CD4-positive, alpha-beta T cell treated with Interleukin-15 for 4 hours (primary cell): ENCODE measurements at places on chromosomes 13 and 19.

DNA sequence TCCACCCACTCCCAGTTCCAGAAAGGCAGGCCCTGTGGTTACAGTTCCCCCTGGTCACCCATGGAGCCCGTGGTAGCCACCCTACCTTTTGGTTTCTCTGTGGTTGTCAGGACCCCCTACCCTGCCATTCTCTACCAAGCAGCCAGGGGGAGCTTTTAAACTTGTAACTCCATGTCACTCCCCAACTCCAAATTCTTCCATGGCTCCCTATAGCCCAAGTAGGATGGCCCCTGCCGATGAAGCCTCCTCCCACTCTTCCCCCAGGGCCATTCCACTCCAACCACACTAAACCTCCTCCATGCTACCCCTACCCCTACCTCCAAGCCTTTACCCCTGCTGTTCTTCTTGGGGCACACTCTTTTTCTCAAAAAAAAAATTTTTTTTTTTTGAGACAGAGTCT is 2.2 kb downstream of the S1PR2 start:
- DNase-seq = peak; percentile 53

GRCh38 chr19:46791944-46792343 is 3.5 kb upstream of the SLC1A5 start:
- DNase-seq = peak; percentile 54

GRCh38 chr13:108437496-108437895 is 168.0 kb downstream of the TNFSF13B start:
- no peak for DNase-seq

GRCh38 chr19:30309905-30310601 is 62.1 kb upstream of the ZNF536 start:
- DNase-seq = no peak

DNA sequence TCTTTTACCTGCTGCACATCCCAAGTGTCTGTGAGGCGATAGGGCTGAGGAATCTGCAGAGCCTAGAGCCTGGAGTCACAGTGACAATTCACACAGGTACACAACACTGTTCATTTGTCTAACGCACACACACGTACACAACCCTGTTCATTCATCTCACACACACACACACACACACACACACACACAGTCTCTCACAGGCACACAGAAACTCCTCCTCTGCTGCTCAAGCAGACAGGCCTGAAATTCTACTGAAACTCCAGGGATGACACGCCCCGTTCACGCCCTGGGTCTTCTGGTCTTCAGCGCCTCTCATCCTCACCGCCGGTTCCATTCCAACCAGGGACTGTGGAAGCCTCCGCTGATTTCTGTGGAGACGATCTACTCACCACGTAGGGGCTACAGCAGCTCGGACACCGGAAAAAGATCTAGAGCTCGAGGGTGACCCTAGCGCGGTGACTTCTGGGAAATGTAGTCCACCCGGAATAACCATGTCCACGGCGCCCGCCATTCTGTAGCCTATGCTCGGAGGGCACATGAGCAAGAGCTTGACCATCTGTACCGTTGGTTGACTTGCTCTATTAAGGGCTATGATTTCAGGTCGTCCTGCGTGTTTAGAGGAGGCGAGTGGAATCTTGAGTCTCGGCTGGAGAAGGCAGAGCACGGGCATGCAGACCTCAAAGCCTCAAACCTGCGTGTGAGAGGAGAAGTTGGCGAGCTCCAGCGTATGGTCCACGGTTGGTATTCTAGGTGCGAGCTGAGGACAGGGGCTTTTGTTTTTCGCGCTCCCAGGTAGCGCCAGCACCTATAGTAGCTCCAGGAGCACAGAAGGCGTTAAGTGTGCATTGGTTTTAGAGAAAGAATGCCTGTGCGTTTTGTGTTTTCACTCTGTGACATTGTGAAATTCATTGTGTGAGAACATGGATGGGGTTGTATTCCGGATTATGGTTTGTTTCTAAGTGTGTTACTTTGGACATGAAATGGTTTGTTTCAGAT is 33.4 kb downstream of the ZNF45 start:
- DNase-seq = peak; percentile 60

GRCh38 chr19:18762125-18763023 is 28.7 kb downstream of the COMP start:
- no peak for DNase-seq
